ENCODE measurements at places on chromosomes 2 and 18.

DNA sequence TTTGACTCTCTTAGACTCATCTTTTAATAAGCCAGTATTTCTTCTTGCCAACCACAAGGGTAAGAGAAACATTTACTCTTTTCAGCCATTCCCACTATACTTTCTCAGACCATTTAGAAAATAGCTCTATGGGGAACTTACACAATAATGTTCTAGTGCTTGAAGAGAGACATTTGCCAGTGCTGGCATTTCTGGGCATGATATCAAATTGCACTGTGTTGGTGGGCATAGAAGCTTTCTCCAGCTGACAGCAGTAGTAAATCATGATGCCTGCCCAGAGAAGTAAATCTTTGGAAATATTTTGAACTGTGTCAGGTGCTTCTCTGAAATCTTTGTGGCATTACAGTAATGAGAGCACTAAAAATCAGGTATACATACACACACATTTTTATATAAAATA, 346.6 kb downstream of the CBLN2 start:
- DNase-seq: no peak

DNA sequence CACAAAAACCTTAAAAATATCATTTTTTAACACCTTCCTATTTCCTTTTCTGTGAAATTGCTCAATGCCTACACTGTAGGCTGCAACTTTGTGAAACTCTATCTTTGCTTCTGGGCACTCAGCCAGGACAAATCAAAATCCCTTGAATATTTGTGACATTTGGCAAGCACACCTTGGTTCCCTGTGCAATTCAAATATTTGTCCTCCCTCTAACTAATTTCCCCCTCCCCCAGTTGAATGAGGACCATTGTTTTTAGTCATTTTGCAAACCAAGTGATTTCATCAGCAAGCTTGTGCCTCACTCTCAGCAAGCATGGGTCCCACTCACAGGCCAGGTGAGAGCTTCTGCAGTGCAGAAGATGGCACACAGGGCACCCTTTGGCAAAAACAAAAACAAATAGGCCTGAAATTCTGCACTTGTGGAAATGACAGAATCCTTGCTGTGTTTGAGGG, 541.5 kb downstream of the CNTNAP5 start:
- DNase-seq: no peak

DNA sequence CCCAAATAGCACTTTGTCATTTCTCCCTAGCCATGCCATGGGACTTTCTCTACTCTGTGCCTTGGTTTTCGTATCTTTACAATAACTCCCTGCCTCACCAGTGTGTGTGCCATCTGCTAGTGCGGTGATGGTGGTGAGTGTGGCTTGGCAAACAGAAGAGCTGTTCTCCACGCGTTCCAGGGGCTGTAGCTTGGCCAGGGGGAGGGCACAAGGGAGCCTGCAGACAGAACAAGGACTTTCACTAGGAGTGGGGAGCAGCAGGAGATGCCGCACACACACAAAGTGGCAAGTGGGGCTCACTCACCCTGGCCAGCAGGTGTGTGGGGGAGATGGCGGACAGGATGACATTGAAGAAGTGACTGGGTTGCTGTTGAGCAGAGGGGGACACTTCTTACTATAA, 196.9 kb downstream of the HAUS1 start:
- no peak for DNase-seq

DNA sequence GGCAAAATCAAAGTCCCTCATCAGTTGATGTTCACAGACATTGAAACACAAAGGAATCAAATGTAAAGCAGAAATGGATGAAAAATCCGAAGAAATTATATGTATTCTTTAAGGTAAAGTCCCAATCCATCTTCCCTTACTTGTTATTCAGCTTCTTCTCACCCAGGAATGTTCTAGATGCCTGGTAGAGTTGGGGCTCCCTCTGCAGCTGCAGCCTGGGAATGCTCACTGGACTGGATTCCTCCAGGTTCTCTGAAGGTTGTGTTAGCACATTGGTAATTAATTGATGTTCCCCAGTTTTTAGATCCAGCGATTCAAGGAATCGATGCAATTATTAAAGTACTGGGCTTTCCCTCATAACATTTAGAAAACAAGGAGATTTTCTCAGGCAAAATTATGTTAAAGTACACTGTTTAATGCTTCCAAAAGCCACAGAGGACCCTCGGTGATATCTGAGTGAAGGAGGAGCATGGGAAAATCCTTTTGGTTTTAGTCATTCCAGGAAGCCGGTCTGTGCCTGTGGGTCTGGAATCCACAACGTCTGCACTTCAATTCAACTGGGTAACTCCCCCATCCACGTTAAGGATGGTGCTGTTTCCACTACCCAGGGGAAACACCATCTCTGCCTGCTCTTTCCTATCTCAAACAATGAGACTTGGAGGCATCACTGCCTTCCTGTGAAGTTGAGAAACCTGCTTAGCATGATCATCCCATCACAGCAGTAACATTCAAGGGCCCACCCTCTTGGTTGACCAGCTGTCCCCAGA, 22.0 kb downstream of the NTSR2 start:
- no peak for DNase-seq

GRCh38 chr2:217846321-217846743, 156.5 kb downstream of the TNS1 start:
- no peak for DNase-seq

GRCh38 chr2:28101123-28101522, 210.6 kb downstream of the BABAM2 start:
- DNase-seq: no peak

GRCh38 chr2:42317945-42318344, 43.1 kb downstream of the COX7A2L start:
- DNase-seq: no peak

DNA sequence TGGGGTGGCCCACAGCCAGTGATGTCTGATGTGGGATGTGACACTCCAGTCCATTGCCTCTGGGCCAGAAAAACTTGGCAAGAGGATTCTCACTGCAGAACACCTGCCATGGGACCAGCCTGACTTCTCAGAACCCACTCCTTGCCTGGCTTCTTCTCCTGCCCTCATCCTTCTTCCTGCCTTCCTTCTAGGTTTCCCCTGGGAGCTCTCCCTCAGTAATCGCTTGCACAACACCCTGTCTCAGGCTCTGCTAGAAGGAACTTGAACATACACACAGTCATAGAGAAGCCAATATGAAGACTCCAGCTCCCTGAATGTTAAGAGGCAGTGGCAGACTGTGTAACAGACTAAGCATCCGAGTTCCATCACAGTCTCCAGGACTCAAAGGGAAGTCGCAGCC, 4.3 kb upstream of the COL6A3 start:
- DNase-seq: no peak
